Activated CD8-positive, alpha-beta memory T cell treated with anti-CD3 and anti-CD28 coated beads, Interleukin-2, amount 10 ng/mL, durations not matched to agents 7 days and 5 days (primary cell): ENCODE measurements at places on chromosomes 4 and X. TPM values are rescaled to one million over a fixed set of nuclear protein-coding genes. Genes with fewer than 3 reads are reported as not detected.

XK gene
- 0.09 TPM for total RNA-seq

BEX2 gene
- 5.3 TPM for total RNA-seq

ANKRD50 gene
- 0.14 TPM for total RNA-seq

SH3RF1 gene
- total RNA-seq: 0.35 TPM

RHOXF2 gene
- not detected for total RNA-seq

MAP7D2 gene
- total RNA-seq: 0.15 TPM

HSFX1 gene
- 0.80 TPM for total RNA-seq

RAB33A gene
- total RNA-seq: 38.8 TPM

PFKFB1 gene
- 0.77 TPM for total RNA-seq

WNK3 gene
- 0.03 TPM for total RNA-seq

KDM6A gene
- total RNA-seq: 33.7 TPM

HSFX2 gene
- total RNA-seq: 0.53 TPM

PRRG1 gene
- total RNA-seq: not detected

GLUD2 gene
- total RNA-seq: 0.38 TPM

DDIT4L gene
- total RNA-seq: 0.58 TPM
